ENCODE measurements at places on chromosomes 13 and 19. TPM values are rescaled to one million over a fixed set of nuclear protein-coding genes. Genes with fewer than 3 reads are reported as not detected.

Gene STOML3
- total RNA-seq = not detected

Gene LILRB3
- not detected for total RNA-seq

Gene CYP4F11
- not detected for total RNA-seq

Gene TGDS
- total RNA-seq = 13.7 TPM

Gene TRAPPC2B
- total RNA-seq = 21.0 TPM

Gene ZNF471
- 19.4 TPM for total RNA-seq

Gene COL5A3
- total RNA-seq = 12.6 TPM

Gene SYCN
- total RNA-seq = not detected

Gene ZNF112
- total RNA-seq = 6.2 TPM

Gene LYL1
- 11.5 TPM for total RNA-seq

Gene PRR19
- total RNA-seq = not detected

- no peak for DNase-seq
Measured at GRCh38 chr13:95233026-95233635, 68.1 kb downstream of the ABCC4 start.

DNA sequence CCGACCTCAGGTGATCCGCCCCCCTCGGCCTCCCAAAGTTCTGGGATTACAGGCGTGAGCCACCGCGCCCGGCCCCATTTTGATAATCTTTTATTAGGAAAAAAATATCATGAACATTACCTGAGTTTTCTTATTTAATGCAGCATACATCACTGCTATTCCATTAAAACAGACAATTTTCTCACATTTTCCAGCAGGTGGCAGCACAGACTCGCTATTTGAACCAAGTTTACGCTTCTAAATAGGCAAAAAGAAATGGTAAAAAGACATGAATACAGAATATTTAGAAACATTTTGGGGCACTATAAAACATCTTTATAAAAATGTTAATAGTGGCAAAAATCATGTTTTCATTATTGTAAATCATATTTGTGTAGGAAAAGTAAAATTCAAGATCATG, 903.1 kb downstream of the SLITRK6 start:
- DNase-seq = no peak

DNA sequence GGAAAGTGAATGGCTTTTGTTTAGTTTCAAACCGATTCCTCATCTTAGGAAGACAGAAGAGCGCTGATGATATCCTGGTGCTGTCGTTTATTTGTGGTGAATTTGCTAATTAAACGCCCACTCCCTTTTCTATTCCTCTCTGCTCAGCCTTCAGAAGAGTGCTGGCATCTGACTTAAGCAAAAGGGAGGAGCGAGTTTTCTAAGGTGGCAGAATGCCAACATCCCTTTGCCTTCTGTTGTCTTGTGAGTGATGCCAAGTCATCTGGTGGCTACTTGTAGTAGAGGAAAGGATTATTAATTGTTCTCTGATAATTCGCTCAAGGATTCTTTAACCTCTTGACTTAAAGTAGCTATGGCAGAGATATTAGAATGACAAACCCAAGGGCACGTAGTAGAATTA, 68.1 kb downstream of the ERCC5 start:
- DNase-seq = no peak

- no peak for DNase-seq
Measured at GRCh38 chr19:14114854-14115253, 2.7 kb downstream of the PRKACA start.

GRCh38 chr13:109897988-109898624, 111.7 kb upstream of the IRS2 start:
- DNase-seq = no peak

DNA sequence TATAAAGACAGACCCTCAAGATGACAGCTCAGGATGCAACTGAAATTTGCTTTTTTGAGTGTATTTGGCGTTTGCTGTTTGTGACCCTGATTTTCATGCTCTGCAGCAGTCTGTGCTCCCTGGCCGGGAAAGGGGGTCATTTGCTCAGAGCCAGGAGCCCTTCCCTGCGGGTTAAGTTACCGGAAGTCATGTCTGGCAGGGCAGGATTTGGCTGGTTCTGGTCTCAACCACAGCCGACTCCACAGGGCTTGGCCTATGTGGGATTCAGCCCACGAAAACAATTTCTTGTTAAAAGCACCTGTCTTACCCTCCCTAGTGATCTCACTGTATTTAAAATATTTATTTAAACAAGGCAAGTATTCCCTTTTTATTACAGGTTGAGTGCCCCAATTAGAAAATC, 22.6 kb downstream of the MCF2L start:
- DNase-seq = no peak

- DNase-seq = no peak
Measured at GRCh38 chr19:1003283-1003682, 3.1 kb downstream of the GRIN3B start.

GRCh38 chr13:42000846-42001245, 39.9 kb upstream of the VWA8 start:
- DNase-seq = no peak

DNA sequence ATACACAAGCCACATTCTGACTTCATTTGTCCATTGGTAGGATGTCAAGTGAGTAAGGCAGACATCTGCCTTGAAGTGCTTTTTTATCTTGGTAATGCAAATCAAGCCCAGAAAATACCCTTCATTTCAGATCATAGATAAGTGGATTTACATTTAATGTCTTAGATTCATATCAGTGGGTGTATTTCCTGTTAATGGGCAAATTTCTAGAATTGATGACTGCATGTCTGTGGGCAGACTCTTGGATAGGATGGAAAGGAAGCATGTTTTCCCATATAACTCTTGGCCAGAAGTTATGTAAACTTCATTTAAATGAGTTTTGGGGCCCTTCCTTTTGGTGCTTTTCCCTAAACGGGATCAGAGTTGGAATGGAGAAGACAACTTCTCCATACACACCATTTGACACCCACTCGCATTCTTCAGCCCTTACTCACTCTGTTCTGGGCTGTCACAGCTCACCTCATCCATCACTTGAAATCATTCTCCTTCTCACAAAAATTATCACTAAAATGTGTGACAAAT, 154.6 kb downstream of the FLT1 start:
- no peak for DNase-seq

- peak; percentile 96 for DNase-seq
Measured at GRCh38 chr19:1848399-1849131, at the start of gene REXO1. TSS of gene REXO1 (minus strand) at chr19:1848483. CDS start at chr19:1848358, 125 bp downstream.

DNA sequence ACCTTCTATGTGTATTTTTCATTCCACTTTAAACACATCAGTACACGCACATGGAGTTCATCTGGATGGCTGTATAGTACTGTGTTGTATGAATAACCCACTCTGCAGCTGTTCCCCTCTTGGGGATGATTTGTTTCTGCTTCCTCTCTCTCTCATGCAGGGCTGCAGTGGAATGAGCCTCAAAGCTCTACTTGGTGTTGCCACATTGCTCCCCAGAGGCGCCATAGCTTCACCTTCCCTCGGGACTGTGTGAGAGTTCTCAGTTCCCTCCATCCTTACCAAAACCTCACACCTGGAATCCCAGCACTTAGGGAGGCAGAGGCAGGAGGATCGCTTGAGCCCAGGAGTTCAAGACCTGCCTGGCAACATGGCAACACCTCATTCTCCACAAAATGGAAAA, 28.4 kb upstream of the GPR183 start:
- DNase-seq = no peak

- no peak for DNase-seq
Measured at GRCh38 chr13:29707876-29708543, 112.5 kb upstream of the SLC7A1 start.

DNA sequence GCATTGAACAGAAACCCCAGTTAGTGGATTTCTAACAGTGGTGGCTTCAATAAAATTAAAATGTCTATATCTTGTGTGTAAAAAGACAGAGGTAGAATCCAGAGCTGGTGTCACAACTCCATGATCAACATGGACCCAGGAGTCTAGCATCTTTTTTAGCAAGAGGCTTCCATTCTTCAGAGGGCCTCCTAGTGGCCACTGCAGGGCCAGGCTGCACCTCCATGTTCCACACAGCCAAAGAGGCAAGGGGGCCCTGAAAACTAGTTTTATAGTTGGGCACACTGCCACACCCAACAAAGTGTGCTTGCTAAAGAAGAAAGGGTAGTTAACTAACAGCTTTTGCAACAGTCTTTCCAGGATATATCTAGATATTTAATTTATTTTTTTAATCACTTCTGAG, 12.9 kb downstream of the N4BP2L1 start:
- no peak for DNase-seq

DNA sequence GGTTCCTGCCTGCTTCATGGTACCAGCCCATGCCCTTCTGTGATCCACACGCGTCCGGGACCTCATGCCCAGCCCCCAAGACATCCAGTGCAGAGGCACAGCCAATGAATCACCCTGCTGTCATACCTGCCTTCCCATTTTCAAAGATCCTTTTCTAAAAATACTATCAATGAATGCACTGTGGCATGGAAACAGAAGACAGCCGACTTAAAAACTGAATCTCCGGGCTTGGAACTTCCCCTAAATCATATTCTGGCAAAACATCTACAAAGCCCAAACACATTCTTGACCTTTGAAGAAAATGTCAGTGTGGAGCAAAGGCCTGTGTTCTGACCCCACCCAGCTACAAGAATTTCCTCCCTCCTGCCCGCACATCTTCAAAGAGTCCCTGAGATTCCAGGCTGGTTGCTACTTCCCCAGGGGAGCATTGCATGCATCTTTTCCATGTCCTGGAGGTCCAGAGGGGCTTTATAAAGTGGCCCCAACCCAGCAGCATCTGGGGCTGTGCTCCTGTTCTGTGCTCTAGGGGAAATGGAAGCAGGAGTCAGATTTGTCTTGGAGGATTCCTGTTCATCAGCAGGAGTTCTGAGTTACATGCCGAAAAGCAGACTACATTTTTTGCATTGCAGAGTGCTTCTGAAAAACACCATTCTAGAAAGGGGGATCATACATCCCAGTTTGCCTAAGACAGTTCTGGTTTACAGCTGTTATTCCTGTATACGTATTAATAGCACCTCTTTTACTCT, 135.2 kb downstream of the USP12 start:
- DNase-seq = no peak

DNA sequence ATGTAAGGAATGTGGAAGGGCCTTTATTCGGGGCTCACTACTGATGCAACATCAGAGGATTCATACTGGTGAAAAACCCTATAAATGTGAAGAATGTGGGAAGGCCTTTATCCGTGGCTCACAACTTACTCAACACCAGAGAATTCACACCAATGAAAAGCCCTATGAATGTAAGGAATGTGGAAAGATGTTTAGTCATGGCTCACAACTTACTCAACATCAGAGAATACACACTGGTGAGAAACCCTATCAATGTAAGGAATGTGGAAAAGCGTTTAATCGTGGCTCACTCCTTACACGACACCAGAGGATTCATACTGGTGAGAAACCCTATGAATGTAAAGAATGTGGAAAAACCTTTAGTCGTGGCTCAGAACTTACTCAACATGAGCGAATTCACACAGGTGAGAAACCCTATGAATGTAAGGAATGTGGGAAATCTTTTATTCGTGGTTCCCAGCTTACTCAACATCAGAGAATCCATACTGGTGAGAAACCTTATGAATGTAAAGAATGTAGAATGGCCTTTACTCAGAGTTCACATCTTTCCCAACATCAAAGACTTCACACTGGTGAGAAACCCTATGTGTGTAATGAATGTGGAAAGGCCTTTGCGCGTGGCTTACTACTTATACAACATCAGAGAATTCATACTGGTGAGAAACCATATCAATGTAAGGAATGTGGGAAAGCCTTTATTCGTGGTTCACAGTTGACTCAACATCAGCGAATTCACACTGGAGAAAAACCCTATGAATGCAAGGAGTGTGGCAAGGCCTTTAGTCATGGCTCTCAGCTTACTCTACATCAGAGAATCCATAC, 44.3 kb downstream of the ZNF585A start:
- no peak for DNase-seq

GRCh38 chr13:22967669-22968068, 213.1 kb upstream of the SGCG start:
- DNase-seq = no peak

DNA sequence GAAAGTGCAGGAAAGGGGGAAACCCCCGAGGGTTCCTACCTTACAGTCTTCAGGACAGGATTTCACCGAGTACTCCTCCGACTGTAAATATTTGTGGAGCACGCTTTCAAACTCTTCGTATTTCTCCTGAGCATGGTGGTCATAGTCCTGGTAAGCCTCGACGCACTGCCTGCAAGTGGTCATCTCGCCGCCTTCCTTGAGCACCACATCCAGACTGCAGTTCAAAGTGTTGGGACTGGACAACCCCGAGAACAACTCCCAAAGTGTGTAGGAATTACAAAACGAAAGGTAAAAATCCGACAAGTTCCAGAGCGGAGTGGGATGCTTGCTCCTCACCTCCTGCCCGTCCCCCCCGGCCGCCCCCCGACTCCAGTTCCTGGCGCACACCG, 349.7 kb downstream of the LIG4 start:
- DNase-seq = no peak

DNA sequence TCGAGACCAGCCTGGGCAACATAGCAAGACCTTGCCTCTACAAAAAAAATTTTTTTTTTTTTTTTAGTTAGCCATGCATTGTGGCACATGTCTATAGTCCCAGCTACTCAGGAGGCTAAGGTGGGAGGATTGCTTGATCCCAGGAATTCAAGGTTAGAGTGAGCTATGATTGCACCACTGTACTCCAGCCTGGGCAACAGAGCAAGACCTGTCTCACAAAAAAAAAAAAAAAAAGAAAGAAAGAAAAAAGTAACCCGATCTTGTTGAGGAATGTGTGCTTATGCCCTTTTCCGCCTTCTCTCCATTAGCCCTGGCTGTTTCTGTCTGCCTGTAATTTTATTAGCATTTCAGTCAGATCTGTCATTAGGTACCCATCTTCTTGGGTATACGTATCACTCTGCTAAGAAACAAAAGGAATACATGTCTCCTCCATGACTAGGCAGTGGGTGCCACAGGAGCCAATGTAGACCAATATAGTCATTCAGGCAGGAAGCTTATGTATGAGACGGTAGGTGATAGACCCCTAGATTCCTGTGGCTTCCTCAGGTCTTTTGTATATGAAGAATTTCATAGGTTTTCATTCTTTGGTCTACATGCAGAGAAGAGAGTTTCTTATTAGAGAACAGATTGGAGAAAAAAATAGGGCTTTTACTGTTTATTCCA, 59.6 kb upstream of the NPAS1 start:
- no peak for DNase-seq

DNA sequence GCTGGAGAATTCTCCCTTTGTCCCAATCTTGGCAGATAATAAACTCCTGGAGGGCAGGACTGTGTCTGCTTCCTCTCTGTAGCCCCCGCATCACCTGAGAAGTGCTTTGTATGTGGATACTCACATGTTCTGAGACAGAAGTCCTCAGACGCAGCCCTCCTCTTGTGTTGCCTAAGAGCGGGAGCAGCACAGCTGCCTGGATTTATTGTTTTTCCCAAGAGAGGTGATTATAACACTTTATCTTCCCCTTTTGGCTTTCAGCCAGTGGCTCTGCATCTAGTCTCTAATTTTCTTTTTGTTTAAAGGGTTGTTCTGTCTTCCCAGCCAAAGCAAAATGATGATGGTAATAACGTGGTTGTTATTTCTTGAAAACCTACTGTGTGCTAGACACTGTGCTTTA, 36.1 kb downstream of the OLFM4 start:
- DNase-seq = peak; percentile 40

- no peak for DNase-seq
Measured at GRCh38 chr19:39810424-39810823, 23.5 kb downstream of the DYRK1B start.

Data from uterus (tissue), 4 donors.